ENCODE measurements at places on chromosomes 13 and 19.
A peak's percentile ranks its signal among the peaks of the same experiment; 100 is the strongest.

DNA sequence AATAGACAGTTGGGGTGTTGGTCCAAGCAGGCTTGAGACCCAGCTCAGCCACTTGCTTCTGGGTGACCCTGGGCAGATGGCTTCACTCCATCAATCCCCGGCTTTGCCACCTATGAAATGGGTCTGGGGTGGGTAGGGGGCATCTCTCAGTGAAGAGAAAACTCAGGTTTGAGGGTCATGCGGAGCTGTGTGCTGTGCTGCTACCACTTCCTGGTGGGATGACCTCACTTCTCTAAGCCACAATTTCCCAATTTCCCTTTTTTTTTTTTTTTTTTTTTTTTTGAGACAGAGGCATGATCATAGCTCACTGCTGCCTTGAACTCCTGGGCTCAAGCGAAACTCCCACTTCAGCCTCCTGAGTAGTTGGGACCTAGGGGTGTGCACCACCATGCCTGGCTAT is 4.6 kb upstream of the PLAUR start:
- no peak for DNase-seq

GRCh38 chr13:107835339-107836018 is 379.9 kb downstream of the LIG4 start:
- DNase-seq = no peak

GRCh38 chr13:27311518-27312210 is 41.0 kb downstream of the RASL11A start:
- no peak for DNase-seq

GRCh38 chr19:46913852-46914430 is 53.1 kb downstream of the ARHGAP35 start:
- DNase-seq = no peak

- no peak for DNase-seq
These were observed 592.8 kb downstream of the GPC6 start for GRCh38 chr13:93819331-93819890.

DNA sequence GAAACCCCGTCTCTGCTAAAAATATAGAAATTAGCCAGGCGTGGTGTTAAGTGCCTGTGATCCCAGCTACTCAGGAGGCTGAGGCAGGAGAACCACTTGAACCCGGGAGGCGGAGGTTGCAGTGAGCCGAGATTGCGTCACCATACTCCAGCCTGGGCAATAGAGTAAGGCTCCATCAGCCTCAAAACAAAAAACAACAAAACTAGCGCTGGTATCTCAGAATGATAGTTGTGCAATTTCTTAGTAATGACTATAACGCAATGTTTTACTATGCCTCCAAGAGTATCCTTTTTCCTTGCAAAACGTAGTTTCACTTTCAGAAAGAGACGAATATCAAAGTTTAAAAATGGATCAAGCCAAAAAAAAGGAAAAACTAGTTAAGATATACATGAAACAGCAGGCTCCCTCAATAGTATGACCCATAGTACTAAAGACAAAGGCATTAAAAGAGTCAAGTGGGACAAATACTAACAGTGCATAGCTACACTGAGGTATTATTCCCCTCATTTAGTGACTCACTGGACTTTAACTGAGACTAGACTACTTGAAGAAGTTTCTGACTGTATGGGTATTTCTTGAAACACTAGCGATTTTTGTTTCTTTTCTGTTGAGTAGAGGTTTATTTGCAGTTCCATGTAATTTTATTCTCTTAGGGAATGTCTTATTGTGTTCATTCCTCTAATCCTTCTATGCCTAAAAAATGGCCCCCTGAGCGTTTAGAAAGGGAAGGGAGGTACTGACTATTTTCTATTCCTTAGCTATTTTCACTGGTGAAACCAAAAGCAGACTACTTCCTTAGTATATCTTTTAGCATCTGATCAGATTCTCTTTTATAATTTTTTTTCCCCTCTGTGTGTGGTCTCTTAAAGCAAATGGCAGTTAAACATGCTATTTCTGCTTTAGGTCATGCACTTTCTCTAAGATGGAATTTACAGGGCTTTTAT is 10.4 kb upstream of the ITM2B start:
- DNase-seq = no peak

GRCh38 chr19:42051166-42052115 is 18.6 kb downstream of the GRIK5 start:
- no peak for DNase-seq

GRCh38 chr13:57716295-57716694 is 84.8 kb downstream of the PCDH17 start:
- no peak for DNase-seq

DNA sequence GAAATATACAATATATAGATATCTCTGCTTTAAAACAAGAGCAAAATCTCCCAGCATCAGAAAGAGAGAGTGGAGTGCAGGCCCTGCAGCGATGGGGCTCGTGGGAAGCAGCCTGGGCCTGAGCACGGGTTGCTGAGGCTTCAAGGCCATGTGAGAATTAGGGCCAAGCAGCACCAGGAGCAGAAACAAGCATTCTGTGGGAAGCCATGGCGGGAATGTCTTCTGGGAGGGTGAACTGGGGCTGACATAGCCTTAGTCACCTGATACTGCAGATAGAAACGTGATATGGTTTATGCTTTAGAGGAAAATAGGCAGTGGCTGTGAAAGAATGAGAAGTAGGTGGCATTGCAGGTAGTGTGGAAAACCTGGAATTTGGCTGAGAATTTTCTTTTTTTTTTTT is 472.3 kb downstream of the IRS2 start:
- DNase-seq = no peak

DNA sequence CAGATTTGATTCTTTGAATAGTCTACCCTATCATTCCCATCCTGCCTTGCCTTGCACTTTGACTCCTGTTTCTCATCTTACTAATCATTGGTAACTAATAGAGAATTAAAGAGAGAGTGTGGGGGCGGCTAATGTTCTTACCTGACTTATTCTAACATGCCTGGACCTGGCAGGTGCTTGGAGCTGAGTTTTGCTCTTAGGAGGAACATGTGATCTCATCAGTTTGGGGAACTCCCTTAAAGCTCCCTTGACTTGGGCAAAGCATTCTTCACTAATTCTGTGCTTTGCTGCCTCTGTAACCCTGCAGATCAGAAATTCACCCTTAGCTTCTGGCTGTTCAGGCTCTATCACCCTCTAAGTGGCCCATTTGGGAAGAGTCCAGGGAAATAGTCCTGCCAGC is 861.1 kb downstream of the GPC5 start:
- DNase-seq = no peak

DNA sequence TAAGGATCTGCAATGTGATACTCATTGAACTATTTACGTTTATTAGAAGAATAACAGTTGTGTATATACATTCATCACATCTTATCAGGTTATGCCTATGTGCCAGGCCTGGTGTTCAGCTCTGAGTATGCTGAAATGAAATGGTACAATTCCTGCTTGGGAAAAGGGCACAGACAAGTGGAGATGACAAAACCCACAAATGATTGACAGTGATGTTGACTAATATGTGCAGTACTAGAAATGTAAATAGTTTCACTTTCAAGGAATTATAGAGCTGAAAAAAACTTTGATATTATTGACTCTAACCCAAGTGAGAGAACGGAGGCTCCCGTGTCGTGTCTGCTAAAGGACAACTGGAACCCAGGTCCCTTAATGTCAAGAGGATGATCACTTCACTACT is 386.8 kb upstream of the DACH1 start:
- DNase-seq = no peak

GRCh38 chr13:28353679-28354078 is 141.2 kb downstream of the FLT1 start:
- no peak for DNase-seq

- DNase-seq = no peak
These were observed 328.2 kb downstream of the GPC5 start for GRCh38 chr13:91726671-91727070.

GRCh38 chr19:32674153-32674930 is 638 bp downstream of the ANKRD27 start:
- DNase-seq = no peak

- no peak for DNase-seq
These were observed 1033.6 kb downstream of the SLITRK5 start for GRCh38 chr13:88704600-88705275.

DNA sequence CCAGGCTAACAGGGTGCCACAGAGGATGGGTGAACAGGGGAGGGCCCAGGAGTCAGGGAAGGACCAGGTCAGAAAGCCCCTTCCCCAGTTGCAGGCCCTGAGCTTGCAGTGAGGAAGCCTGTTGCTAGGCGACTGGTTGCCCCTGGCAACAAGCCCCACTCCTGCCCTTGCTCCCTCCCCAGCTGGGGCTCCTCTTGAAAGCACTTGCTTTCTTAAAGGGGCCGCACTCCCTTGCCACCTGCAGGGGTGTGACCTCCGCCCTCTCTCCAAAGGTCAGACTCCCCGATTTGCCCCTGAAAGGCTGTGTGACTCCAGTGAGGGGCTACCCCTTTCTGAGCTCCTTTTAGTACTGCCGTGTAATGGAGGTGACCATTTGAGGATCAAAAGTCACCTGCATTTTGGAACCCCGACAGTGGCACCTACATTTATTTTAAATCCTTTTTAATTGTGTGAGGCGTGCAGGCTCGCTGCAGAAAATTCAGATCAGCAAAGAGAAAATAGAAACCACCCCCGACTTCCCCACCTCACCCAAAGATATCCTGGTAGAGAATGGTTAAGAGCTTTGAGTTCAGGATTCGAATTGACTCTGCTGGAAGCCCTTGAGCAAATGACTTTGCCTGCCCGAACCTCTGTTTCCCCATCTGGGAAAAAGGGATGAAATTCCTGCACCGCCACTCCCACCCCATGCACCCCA is 4.8 kb downstream of the FCHO1 start:
- DNase-seq = peak; percentile 76

DNA sequence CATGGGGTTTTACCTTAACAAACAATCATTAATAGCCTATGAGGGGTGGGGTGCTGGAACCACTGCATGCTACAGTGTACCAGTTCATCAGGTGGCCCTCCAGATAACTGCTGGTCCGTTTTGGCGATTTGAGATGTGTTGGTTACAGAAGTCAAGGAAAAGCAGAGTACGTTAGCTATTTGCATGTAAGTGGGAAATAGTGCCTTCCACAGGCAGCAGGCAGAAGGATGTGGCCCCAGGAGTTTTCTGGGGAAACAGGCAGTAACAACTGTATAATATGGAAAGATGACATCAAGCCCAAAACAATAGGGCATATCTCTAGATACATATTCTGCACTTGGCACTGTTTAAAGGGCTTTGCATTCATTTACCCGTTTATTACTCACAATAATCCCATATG is 245.7 kb downstream of the COL4A1 start:
- no peak for DNase-seq

DNA sequence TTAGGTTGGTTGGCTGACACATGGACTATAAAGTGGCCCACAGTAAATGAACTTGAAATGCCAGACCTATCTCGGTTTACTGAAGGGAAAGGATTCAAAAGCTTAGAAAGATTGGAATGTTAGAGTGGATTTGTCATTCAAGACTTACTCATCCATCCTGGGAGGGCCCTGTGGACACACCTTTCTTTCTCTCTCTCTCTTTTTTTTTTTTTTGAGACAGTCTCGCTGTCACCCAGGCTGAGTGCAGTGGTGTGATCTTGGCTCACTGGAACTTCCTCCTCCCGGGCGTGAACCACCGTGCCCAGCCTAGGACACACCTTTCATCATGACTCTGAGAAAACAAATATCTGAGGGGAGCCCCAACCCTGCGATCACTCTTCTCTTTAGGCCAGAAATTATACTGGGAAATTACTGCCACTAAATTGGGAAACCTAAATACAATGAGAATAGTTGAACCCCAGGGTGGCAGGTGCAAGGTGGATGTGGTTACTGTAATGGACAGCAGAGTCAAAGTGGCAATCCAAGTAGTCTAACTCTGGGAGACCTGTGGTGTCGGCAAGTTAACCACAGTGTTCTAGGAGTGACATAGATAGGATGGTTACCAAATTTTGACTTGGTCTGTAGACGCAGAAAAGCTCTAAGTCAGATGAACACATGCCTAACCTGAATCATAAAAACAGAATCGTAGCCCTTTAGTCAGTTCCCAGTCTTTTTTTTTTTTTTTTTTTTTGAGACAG is 47.1 kb upstream of the ZMYM5 start:
- no peak for DNase-seq

GRCh38 chr13:104286566-104287290 is 1220.5 kb upstream of the SLC10A2 start:
- no peak for DNase-seq

- no peak for DNase-seq
These were observed 11.4 kb downstream of the NDUFA11 start for GRCh38 chr19:5891938-5892771.

- DNase-seq = no peak
These were observed 231.4 kb downstream of the KLF12 start for GRCh38 chr13:73902847-73903246.

DNA sequence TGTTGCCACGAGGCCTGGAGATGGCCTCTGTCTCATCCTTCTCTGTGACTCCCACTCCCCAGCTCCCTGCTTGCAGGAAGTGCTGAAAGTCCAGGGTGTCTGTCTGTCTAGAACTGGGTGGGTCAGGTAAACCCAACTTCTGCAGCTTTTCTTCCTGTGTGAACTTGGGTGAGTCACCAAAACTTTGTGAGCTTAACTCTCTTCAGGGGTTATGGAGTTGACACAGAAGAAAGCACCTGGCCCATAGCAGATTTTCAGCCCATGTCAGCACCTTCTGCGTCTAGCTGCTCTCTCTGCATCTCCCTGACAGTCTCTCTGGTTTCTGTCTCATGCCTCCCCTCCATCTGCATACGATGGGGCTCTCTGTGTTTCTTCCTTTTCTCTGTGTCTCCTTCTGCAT is 4.2 kb upstream of the CACNG7 start:
- DNase-seq = no peak

DNA sequence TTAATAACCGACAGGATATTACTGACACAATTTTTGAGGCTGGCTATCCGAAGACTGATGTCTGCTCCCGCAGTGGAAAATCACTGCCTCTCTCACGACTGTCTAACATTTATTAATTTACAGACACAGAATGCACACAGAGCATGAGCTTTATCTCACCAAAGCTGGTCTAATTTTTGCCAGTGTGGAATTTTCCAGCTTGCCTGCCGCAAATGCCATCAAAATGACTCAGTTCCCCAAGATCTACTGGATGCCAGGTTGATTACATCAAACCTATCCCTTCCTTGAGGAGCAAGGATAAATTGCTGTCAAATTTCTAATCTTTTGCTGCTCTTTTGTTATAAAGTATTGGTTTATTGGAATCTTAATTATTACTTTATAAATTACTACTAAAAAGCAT is 1775.1 kb upstream of the PCDH20 start:
- no peak for DNase-seq

GRCh38 chr13:41587490-41587889 is 130.1 kb downstream of the RGCC start:
- DNase-seq = no peak

GRCh38 chr13:73715114-73715910 is 418.9 kb downstream of the KLF12 start:
- DNase-seq = no peak

DNA sequence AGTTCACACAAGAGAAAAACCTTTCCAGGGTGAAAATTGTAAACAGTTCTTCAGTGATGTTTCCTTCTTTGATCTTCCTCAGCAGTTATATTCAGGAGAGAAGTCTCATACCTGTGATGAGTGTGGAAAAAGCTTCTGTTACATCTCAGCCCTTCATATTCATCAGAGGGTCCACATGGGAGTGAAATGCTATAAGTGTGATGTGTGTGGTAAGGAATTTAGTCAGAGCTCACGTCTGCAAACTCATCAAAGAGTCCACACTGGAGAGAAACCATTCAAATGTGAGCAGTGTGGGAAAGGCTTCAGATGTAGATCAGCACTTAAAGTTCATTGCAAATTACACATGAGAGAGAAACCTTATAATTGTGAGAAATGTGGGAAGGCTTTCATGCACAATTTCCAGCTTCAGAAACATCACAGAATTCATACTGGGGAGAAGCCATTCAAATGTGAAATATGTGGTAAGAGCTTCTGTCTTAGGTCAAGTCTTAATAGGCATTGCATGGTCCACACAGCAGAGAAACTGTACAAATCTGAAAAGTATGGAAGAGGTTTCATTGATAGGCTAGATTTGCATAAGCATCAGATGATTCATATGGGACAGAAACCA is 6.9 kb downstream of the ZNF222 start:
- no peak for DNase-seq
